ENCODE measurements at places on chromosomes 3 and 15.
A peak's percentile ranks its signal among the peaks of the same experiment; 100 is the strongest.

- peak; percentile 72 for DNase-seq
Observed at GRCh38 chr3:129121016-129121791, 400 bp downstream of the RAB43 start.

GRCh38 chr3:153215966-153216365 lies 53.9 kb downstream of the RAP2B start:
- DNase-seq = no peak

GRCh38 chr15:45573961-45574629 lies 13.1 kb upstream of the BLOC1S6 start:
- DNase-seq = peak; percentile 85

DNA sequence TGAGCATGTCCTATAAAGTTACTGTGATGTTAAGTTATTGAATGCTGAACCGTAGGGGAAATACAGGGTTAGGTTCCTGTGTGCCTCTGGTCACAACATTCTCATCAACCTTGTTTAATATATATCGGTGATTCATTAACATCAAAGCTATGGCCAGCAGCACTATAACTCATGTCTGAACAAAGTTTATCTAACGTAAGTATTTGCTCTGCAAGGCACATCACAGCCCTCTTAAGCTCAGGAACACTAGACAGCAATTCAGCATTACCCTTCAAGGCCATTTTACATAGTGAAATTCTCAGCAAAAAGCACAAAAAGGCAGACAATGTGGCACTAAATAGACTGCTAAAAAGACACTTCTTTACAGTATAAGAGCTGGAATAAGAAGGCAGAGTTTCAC lies 48.2 kb upstream of the FNDC3B start:
- DNase-seq = no peak

DNA sequence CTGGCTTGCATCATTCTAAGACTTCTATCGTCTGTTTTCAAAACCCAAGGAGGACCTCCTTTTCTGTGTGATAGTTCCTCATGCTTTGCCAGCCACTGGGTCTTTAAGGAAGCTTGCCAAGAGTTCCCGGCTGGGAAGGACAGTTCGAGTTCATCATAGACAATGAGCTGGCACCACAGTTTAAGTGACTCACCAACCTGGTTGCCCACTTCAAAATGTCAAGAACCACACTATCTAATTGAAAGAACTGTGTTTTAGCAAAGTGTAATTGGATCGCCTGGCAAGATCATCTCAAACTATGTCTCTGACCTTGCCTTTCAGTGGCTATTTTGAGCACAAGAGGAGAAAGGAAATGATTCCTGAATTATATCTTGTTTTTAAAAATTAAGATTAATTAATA lies 27.9 kb downstream of the SOX2 start:
- DNase-seq = no peak

- DNase-seq = no peak
Observed at GRCh38 chr3:54856271-54856670, 71.6 kb downstream of the LRTM1 start.

GRCh38 chr3:87446849-87447387 lies 170.5 kb upstream of the POU1F1 start:
- DNase-seq = no peak

GRCh38 chr15:69126054-69126469 lies 34.4 kb upstream of the GLCE start:
- no peak for DNase-seq

GRCh38 chr3:139329364-139329850 lies 14.4 kb upstream of the MRPS22 start:
- peak; percentile 95 for DNase-seq

- no peak for DNase-seq
Observed at GRCh38 chr3:131033480-131034080, 6.9 kb downstream of the NEK11 start.

GRCh38 chr3:191343913-191344312 lies 13.6 kb upstream of the UTS2B start:
- DNase-seq = no peak

- no peak for DNase-seq
Observed at GRCh38 chr3:38247366-38248035, 18.1 kb upstream of the SLC22A13 start.

DNA sequence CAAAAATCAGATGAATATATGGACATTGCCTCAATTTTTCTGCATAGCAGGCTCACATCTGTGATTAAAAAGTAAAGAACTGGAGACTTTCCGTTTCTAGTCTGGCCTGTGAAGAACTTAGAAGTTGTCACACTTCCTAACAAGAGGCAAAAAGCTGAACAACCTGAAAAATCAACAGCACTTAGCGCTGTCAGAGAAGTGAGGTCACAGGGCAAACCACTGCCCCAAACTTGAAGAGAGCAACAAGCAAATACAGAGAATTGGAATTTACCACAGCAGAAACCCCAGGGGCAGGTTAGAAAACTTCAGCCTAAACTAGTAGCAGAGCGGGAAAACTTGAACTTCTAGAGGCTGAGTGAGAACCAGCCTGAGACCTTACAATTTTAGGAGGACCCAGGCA lies 38.9 kb downstream of the CCDC54 start:
- no peak for DNase-seq
